ENCODE measurements at places on chromosomes 4 and X.

- no peak for DNase-seq
Measured at GRCh38 chr4:140277576-140277975, 95.9 kb upstream of the SCOC start.

DNA sequence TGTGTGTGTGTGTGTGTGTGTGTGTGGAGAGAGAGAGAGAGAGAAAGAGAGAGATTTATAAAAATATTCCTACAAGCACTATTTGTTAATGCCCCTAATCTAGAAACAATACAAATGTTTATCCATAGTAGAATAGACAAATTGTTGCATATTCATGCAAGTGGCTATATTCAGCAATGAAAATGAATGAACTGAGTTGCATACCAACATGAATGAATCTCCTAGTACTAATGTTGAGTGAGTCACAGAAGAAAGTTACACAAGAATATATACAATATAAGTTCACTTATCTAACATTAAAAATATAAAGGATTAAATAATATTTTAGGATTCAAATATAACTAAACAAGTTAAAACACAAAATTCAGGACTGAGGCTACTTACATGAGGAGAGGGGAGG lies 456.8 kb upstream of the AMOT start:
- no peak for DNase-seq

GRCh38 chrX:109350051-109350450 lies 131.8 kb downstream of the GUCY2F start:
- DNase-seq: no peak

DNA sequence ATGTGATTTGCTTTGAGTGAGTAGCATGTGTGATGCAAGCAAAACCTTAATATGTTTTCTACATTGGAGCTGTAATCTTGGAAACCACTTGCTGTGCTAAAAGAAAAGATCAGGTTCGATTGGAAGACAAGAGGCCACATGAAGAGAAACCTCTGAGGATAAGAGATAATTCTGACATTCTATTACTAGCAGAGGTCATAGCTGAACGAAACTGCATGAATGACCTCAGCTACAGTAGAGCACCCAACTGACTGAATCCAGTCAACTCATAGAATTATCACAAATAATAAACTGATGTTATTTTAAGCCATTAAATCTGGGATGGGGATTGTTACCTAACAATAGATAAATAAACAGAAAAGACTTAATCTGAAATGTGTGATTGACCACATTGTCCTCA lies 147.1 kb downstream of the CAMK2D start:
- DNase-seq: no peak

GRCh38 chrX:119880552-119881437 lies 9.2 kb downstream of the NDUFA1 start:
- no peak for DNase-seq

DNA sequence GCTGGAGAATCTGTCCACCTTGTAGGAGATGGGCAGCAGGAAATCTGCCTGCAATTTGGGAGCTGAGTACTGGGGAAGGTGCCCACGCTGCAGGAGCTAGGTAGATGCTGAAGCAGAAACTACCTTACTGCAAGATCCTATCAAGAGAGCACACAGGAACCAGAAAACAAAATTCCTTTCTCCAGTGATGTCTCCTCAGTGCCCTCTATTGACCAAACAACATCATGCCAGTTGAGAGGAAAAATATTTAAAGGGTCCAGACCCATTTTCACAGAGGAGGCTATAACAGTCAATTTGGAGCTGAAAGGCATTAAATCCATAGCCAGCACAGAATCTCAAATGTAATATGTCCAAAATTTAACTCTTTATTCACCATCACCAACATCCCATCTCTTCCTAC lies 406.8 kb downstream of the SLITRK2 start:
- no peak for DNase-seq

DNA sequence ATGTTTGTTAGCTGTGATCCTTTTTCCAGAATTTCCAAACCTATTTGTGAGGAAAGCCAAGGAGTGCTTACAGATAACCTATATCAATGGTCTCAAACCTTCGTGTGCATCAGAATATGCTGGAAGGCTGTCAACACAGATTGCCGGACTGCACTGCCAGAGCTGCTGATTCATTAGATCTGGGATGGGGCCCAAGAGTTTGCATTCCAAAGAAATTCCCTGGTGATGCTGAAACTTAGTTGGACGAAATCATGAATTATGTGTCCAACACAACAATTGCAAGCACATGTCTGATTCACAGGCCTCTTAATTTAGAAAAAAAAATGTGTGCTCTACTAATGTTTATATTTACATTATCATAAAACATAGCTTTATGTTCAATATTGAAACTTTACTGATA lies 544.0 kb upstream of the AMOT start:
- DNase-seq: no peak

- no peak for DNase-seq
Measured at GRCh38 chr4:8285976-8286718, 16.6 kb downstream of the HTRA3 start.

DNA sequence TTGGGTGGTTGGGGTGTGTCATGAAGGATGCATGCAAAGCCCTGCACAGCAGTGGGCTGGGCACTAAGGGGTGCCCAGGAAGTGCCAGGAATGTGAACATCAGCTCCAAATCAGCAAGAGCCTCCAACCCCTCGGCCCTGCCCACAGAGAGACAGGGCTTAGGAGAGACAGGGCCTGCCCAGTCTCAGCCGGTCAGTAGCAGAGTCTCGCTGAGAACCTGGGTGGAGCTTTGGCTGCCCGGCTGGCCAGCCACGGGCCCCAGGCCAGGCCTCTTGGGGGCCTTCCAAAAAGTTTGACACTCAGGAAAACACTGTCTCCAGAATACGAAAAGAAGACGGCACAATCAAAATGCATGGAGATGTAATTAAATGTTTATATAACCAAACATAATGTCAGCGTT lies 4.3 kb upstream of the MXD4 start:
- no peak for DNase-seq

GRCh38 chr4:164350061-164350460 lies 403.9 kb upstream of the SMIM31 start:
- no peak for DNase-seq

All from stimulated activated CD8-positive, alpha-beta memory T cell treated with anti-CD3 and anti-CD28 coated beads, Interleukin-2, amount 100 ng/mL, for 48 hours (primary cell).